ENCODE measurements at places on chromosomes 5 and 9.

DNA sequence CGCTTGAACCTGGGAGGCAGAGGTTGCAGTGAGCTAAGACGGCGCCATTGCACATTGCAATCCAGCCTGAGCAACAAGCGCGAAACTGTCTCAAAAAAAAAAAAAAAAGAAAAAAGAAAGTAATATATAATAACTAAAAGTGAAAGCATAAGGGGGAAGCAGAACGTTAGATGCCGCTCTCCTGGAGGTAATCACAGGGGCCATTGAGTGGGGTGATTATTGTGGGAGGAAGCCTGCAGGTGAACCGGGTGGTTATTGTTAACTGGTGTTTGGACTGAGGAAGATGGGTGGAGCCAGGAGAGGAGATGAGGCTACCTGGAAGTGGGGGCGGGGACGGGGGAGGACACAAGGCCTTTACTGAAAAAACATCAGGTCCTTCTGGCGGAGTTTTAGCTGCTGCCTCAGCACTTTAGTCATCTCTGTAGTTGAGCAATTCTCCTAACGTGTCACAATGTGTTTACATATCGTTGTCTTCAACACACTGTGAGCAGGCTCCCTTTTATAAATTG, 5.3 kb upstream of the TJP2 start:
- DNase-seq = no peak

DNA sequence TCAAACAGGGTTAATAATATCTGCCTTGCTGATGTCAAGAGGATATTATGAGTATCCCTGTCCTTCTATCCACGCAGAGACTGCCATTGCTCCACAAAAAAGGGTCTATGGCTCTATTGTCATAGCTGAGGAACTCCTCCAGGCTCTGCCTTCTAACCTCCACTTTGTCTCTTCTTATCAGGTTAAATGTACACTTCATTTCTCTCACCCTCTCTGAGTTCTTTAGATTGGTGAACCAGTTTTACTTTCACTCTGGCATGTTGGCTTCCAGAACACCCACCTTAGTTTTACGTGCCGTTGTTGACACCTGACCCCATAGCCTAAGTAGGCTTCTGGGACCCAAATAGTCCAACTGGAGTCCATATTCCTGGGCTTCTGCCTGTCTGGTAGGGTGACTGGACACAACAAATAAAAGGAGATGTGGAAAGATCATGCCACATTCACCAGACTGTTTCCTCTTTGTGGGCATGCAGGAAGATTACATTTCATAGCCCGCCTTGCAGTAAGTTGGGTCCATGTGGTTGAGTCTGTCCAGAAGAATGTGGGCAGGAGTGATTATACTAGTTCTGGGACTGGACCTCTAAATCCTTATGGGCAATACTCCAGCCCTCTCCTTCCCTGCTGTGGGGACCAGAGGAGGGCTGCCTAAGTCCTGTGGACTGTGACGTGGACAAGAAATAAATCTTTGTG, 350.4 kb upstream of the CLINT1 start:
- no peak for DNase-seq

DNA sequence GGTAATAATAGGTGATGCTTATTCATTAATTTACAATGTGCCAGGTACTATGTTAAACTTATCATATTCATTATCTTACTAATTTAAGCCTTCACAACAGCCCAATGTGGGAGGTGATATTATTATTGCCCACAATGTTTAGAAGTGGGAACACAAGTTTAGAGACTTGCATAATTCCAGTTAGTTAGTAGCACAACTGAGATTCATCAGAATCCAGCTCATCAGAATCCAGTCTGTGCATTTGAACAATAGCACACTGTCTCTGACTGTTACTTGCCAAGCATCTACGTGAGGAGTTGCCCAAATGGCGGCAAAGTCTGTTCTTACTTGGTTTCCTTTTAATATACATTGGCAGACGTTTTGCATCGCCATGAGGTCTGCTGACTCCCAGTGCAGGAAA, 110.9 kb upstream of the BASP1 start:
- DNase-seq = no peak

DNA sequence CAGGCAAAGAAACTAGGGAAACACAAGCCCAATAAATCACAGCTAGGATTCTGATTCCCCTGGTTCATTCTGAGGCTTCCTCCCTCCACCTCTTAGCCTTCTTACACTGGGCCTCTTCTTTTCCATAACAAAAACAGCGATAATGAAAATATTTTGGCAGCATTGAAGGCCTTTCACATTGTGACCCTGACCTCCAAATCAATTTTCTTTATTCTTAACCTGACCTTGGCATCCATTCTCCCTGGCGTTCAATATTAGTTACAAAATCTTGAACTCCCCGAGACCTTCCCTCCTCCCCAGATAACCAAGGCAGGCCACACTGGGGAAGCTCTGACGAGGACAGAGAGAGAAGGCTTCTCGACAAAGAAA, 399.9 kb downstream of the ZSWIM6 start:
- no peak for DNase-seq

GRCh38 chr9:136460772-136461325, 21.2 kb upstream of the INPP5E start:
- DNase-seq = no peak

- DNase-seq = no peak
These were observed 259.4 kb downstream of the GADD45G start for GRCh38 chr9:89864257-89864656.

DNA sequence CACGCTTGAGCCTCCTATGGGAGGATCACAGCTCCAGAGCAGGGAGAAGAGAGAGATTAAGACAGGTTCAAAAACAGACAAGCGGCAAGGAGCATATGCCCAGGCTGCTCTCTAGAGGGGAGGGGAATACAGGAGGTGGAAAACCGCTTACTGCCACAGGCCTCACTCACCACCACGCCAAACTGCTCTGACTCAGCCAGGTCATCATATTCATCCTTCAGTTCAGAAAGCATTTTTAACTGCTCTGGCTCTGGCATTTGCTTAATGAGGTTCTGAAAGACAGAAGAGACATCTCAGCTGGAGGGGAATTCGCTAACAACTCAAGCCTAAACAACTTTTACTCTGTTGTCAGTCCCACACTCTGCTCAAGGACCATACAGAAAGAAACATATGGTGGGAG, 40.1 kb downstream of the PCDHGC5 start:
- DNase-seq = no peak

- DNase-seq = no peak
These were observed 101.4 kb downstream of the FBXO4 start for GRCh38 chr5:42026446-42026845.

DNA sequence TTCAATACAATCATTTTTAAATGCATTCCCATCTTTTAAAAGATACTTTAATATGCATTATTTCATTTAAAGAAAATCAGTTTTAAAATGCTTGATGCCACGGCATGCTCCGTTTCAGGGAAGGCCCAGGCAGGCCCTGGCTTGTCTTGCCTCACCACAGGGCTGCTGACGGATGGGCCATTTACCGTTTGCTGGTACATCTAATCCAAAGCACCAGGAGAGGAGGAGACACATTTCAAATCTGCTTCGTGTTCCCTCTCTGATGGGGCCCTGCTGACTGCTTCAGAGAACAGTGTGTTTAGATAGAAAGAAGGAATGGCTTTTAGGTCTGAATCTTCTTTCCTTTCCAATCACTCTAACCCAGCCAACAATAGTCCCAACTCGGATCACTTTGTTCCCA, 185.2 kb downstream of the DCP2 start:
- DNase-seq = no peak

- DNase-seq = no peak
These were observed at the start of gene BTNL3 for GRCh38 chr5:180988592-180988991. BTNL3 (plus strand) TSS chr5:180988846; CDS start chr5:180989029, 183 bp downstream.

GRCh38 chr9:68625559-68625958, 79.5 kb upstream of the PIP5K1B start:
- DNase-seq = no peak

GRCh38 chr5:160434022-160434531, 12.4 kb downstream of the PTTG1 start:
- no peak for DNase-seq

DNA sequence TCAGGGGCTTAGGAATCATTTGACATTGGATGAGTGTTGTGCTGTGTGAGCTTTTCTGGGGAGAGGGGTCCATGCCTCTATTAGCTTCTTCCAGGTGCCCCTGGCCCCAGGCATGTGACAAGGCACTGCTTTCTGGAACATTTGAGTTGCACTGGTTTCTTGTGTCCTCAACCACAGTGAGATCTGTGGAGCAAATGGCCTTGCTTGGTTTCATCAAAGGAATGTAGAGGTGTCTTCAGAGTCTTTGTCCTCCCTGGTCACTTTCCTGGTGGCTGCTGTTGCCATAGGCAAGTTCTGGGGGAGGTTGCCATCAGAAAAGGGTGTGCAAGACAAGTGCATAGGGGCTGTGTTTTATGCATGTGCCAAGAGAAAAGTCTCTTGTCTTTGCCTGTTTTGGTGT, 157.5 kb downstream of the MACROH2A1 start:
- DNase-seq = no peak

DNA sequence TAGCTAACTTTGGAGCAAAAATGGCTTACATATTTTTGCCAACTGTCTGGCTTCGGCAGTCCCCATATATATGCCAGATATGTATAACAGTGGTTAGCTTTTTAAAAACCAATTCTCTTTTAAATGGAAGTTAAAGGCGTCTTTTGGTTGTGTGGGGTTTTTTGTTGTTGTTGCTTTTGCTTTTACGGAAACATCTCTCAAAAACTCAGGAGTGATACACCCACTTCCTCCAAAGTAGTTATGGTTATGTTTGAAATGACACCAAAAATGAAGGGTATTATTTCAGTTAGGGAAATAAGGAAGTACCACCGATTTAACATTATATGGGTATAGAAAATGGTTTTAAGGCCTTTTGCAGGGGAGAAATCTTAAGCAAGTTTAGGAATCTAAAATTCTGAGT, 2.3 kb downstream of the CNOT8 start:
- no peak for DNase-seq

GRCh38 chr5:140286424-140286823, 16.5 kb downstream of the PFDN1 start:
- no peak for DNase-seq

- peak; percentile 69 for DNase-seq
These were observed 54.4 kb downstream of the ANKH start for GRCh38 chr5:14816999-14817761.

DNA sequence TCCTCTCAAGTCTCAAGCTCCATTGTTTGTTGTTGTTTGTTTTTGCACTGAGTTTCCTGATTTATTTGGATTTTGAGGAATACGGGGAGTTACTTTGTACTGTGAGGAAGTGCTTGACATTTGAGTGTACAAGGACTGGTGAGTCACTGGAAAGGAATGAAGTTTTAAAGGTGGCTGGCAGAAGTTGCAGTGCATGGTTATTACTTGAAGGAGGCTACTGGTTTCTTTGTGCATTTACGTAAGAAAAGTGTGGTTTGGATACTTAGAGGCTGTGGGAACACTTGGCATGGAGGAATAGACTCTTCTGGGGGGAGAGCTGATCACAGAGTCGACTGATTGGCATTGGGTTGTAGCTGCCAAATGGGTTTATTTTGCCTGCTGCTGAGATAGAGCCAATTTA, 919.0 kb downstream of the TAF11L14 start:
- DNase-seq = no peak

DNA sequence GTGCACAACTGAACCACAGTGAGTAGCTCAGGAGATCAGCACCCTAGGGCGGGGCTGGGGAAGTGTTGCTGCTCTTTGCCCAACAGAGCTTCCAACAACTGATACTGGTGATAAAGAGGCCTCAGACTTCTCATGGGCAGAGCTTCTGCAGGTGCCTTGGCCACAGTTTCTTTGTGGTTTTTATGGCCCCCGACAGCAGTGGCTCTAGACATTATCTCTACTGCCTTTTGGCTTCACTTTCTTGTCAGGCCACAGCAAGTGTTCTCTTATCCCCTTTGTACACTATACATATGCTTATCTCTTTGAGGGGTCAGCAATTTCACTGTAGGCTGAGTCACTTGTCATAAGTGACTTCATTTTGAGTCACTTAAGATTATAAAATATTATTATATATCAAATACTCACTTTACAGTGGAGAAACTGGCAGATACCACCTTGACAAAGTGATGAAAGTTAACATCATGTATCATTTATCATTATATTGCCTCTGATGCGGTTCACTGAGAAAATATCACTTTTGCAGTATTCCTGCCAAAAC, 90.9 kb upstream of the COX7C start:
- DNase-seq = no peak

- no peak for DNase-seq
These were observed 8.9 kb downstream of the RAB24 start for GRCh38 chr5:177294632-177295031.

DNA sequence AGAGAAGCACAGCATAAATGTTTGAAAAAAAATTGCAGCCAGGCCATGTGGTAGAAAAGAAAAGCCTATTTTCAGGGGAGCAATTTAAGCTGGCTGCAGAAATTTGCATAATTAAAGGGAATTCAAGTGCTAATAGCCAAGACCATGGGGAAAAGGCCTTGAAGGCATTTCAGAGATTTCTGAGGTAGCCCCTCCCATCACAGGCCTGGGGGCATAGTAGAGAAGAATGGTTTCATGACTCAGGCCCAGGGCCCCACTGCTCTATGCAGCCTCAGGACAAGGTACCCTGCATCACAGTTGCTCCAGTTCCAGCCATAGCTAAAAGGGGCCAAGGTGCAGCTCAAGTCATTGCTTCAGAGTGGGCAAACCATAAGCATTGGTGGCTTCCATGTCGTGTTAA, 1416.0 kb downstream of the EFNA5 start:
- no peak for DNase-seq

GRCh38 chr5:67879620-67880510, 335.7 kb upstream of the PIK3R1 start:
- no peak for DNase-seq

DNA sequence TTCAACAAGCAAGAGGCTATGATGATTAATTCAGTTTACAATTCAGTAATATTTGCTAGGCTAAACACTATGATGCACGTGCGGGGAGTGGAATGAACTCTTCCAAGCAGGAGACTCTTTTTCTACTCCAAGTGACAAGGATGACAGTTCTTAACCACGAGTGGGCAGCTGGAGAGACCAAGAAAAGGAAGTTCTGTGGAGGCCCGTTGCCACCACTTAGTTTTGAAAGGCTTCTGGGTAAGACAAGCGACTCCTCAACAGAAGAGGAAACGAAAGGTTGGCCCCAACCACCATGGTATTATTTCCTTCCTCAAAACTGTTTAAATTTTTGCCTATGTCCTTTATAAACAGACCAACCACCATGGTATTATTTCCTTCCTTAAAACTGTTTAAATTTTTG, 2.8 kb downstream of the DCAF12 start:
- DNase-seq = no peak

- no peak for DNase-seq
These were observed 195.8 kb downstream of the EFNA5 start for GRCh38 chr5:107474716-107475489.

DNA sequence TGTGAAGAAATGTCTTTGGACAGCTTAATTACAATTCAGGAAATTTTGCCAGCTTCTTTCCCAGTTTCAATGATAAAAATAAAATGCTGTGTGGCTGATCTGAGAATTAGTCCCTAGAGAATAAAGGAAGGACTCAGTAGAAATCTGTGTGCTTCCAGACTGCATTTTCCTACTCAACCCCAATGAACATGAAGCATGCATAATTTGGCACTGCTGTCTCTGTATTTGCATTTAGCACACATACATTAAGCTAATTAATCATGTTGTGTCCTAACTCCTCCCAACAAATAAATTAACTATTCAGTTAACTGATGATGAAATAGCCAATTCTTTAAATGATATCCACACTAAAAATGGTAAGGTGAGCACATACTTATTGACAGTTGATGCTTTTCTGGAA, 380.0 kb upstream of the RORB start:
- DNase-seq = no peak

All from AG09319 (cell line).